ENCODE measurements at places on chromosomes 5 and 9.

GRCh38 chr9:123138163-123138562 lies 104.7 kb downstream of the GPR21 start:
- DNase-seq, result no peak

DNA sequence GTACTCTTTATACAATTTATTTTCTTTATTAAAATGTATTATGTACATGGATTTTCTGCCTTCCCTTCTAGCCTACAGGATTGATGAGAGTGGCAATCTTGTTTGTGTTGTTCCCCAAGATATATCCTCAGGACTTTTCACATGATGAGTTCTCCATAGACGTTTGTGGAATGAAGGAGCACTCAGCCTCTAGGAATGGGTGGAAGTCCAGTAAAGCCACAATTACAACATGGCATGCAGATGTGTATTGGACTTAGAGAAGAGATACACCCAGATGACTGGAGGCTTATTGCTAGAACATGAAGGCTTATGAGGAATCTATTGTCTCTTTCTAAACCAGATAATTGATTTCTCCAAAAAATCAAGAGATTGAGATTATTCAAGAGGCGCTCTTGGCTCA lies 8.2 kb upstream of the DOCK2 start:
- no peak for DNase-seq

GRCh38 chr5:124935065-124935464 lies 188.6 kb upstream of the ZNF608 start:
- DNase-seq, result peak; percentile 58

GRCh38 chr5:104541141-104541785 lies 978.7 kb upstream of the NUDT12 start:
- no peak for DNase-seq

GRCh38 chr9:38677660-38678303 lies 42.2 kb downstream of the FAM240B start:
- no peak for DNase-seq

DNA sequence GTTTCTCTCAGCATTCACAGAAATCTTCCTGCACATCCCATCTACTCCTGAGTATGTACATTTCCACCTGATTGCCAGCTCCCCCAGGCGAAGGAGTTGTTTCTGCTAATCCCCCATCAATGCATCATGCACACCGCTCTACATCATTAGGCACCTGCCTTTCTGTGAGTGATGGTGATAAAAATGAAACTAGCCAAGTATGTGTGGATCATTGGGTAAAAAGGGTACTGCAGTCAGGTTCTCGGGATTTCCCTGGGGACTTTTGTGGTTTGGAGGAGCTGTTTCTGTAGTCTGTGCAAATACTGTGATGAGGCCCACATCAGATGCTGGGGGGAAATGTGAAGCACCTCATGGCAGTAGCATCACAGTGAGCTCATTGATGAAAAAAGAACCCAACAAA lies 30.4 kb downstream of the CAMK4 start:
- peak; percentile 93 for DNase-seq

DNA sequence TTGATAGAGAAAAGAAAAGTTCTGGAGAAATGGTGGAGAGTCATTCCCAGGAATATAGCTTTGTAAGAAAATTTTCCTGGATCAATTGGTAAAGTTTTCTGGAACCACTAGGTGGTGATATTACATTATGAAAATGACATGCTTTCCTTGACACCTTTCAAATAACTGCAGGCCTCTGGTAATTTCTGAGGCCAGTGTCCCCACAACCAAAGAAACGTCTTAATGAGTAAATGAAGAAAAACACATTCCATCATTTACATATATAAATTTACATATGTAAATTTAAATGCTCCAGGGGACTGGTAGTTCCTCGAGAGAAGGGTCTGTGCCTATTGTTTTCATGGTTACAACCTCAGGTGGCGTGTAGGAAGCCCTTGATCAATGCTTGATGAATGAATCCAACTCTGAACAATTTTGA lies 17.2 kb upstream of the RGS3 start:
- peak; percentile 31 for DNase-seq

DNA sequence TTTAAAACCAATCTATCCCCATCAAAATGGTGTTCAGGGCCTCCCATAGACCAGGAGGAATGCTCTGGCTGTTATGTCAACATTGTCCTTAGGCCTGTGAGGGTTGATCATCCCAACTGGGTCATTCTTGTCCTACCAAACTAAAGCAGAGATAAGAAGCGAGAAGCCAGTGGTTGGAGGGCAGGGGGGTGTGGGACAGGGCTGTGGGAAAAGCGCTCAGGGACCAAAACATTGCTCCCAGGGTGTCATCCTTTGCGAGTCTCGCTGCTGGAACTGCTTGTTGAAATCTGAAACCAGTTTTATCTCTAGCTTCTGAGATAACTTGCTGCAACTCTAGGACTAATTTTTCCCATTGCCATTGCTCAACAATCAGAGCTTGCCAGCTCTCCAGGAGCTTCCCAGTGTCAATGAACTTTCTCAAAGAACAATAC lies 48.1 kb downstream of the SPATA31C2 start:
- DNase-seq, result no peak

- no peak for DNase-seq
Measured at GRCh38 chr5:75260708-75261107, 24.0 kb upstream of the ANKRD31 start.

Data from activated CD4-positive, alpha-beta T cell treated with anti-CD3 and anti-CD28 coated beads, Interleukin-2, amount 50 U/mL, for 16 hours (primary cell).